ENCODE measurements at places on chromosomes 5 and 9. TPM values are rescaled to one million over a fixed set of nuclear protein-coding genes. Genes with fewer than 3 reads are reported as not detected.

- no peak for DNase-seq
Observed at GRCh38 chr5:159469496-159470372, 139.4 kb upstream of the IL12B start.

- DNase-seq: no peak
Observed at GRCh38 chr5:75707911-75708509, 9.2 kb downstream of the POC5 start.

GRCh38 chr9:109468927-109469326 is 29.2 kb downstream of the PTPN3 start:
- DNase-seq: no peak

PKD2L2 gene
- 0.11 TPM for polyA plus RNA-seq

GRCh38 chr5:176677209-176677939 is 30.1 kb downstream of the TSPAN17 start:
- DNase-seq: no peak

CYSRT1 gene
- 0.71 TPM for polyA plus RNA-seq

DNA sequence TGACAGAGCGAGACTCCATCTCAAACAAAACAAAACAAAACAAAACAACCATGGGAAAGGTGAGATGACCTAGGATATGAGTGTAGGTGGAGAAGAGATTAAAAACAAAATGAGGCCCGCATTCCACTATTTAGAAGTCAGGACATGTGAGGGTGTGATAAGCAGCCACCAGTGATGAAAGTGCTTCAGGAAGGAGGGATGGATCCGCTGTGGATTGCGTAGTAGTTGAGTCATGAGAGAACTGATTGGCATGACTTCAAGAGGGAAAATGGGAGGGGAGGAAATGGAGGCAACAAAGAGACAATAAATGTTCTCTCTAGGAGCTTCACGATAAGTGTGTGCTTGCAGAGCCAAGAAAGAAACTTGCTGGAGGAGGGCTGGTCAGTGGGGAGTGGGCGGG is 367.6 kb downstream of the ARL15 start:
- DNase-seq: no peak

DNA sequence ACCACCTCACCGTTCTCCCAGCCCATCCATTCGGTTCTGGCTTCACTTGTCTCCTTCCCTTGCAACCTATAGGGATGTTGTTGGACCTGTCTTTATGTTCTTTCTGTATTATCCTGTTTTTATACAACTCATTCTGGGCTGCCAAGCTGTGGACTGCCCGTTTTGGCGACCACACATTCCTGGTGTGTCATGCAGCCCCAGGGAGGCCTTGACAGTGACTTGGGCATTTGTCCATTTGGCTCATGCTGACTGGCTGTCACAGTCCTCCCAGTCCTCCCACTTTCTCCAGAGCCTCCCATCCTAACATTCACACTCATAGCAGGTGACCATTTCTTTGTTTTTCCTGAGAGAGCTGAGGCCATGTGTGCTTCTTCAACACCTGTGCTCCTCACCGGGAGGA is 136.4 kb downstream of the SLF1 start:
- DNase-seq: no peak

CCIN gene
- 0.38 TPM for polyA plus RNA-seq

SYNPO gene
- polyA plus RNA-seq: 47.2 TPM

DNA sequence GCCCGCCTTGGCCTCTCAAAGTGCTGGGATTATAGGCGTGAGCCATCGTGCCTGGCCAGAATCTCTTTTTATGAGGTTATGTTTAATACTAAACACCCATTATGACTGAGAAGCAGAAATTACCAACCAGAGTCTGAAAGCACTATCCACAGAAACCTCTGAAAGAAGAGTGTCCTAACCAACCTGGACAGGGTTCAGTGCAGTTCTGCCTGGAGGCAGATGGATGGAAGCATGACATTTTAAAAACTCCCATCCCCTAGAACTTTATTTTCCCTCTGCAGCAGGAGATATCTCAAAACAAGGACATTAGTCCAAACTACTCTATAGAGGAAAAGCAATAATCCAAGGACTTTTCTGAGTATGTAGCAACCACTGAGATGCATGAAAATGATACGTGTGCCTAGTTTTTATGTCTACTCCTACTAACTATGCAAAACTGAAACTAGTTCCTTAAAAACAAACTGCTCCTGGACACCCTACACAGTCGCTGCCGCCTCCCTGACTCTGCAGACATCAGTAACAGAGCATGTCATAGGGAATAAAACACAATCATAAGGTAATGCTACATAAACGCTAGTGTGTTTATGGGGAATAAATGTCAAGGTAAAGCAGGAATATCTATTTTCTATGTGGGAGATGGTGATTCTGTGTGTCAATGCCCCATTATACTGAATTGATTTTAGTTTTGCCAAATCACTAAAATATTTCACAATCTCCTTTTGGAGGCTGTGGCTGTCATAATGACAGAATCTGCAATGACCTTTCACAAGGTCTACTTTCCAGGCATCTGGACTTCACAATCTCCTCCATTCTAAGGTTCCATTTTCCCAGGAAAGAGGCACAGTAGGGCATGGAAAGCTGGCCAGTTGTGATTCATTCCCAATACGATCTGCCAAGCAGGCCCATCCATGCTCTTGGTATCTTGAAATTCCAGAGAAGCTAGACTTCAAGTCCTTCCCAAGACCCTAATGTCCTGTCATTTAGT is 122.8 kb downstream of the SIL1 start:
- no peak for DNase-seq

SH3GL2 gene
- 2.4 TPM for polyA plus RNA-seq
